Stimulated activated CD4-positive, alpha-beta T cell treated with anti-CD3 and anti-CD28 coated beads, Interleukin-1b, Interleukin-23, amount 100 ng/mL, for 1 hour (primary cell): ENCODE measurements at places on chromosomes 6 and 20.

DNA sequence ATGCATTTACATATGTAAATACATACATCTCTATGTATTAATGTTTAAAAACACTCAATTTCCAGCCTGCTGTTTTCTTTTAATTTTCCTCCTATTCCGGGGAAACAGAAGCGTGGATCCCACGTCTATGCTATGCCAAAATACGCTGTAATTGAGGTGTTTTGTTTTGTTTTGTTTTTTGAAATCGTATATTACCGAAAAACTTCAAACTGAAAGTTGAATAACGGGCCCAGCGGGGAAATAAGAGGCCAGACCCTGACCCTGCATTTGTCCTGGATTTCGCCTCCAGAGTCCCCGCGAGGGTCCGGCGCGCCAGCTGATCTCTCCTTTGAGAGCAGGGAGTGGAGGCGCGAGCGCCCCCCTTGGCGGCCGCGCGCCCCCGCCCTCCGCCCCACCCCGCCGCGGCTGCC lies 355 bp upstream of the BMP2 start:
- no peak for DNase-seq

- no peak for DNase-seq
These were observed 34.8 kb upstream of the AFDN start for GRCh38 chr6:167791780-167792478.

DNA sequence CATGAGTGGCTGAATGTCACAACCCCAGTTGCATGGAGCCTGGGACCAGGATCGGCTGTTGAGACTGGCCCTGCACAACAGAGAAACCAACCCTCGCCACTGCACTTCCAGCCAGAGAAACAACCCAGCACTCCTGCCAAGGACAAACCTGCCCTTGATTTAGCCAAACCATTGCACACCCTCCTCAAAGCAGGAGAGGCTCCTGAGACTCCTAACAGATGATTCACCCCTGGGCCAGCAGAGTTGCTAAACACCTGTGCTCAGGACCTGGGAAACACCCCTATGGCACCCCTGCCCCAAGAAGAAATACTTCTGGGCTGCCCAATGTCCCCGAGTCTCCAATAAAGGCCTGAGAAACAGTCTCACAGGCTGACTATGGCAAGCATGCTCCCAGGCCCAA lies 17.8 kb downstream of the WDR27 start:
- no peak for DNase-seq

- no peak for DNase-seq
These were observed 80.8 kb downstream of the LYRM4 start for GRCh38 chr6:5179917-5180316.

DNA sequence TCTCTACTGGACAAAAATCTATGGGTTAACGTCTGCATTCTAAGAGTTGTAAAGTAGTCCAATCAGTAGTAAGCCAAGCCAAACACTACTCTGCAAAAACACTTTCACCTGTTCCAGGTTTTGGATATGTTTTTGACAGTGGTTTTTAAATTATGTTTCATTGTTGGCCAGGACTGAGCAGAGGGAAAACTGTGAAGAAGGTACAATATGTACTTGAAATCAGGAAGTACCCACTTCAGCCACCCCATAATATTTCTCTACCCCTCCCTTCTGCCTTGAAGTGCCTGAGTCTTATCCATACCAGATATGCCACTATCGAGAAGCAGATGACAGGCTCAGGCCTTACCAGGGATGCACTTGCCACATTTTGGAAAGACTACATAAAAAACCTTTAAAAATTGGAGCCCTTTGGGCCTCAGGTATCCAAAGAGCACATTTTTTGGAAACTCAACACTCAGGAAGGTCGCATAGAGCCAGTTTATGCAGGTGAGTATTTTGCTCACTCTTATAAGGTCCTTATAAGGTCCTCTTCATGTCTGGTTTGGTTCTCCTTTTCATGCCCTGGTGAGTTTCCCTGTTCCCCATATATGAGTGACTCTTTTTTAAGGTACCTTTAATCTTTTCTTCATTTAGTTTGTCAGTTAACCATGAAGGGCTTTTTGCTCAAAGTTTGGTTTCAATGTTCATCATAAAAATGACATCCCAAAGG lies 859.3 kb upstream of the FLRT3 start:
- no peak for DNase-seq
